Hematopoietic multipotent progenitor cell treated with erythropoietin and hydrocortisone succinate and interleukin-3 and kit ligand, for 4 days (in vitro differentiated cells): ENCODE measurements at places on chromosomes 7 and 10.

DNA sequence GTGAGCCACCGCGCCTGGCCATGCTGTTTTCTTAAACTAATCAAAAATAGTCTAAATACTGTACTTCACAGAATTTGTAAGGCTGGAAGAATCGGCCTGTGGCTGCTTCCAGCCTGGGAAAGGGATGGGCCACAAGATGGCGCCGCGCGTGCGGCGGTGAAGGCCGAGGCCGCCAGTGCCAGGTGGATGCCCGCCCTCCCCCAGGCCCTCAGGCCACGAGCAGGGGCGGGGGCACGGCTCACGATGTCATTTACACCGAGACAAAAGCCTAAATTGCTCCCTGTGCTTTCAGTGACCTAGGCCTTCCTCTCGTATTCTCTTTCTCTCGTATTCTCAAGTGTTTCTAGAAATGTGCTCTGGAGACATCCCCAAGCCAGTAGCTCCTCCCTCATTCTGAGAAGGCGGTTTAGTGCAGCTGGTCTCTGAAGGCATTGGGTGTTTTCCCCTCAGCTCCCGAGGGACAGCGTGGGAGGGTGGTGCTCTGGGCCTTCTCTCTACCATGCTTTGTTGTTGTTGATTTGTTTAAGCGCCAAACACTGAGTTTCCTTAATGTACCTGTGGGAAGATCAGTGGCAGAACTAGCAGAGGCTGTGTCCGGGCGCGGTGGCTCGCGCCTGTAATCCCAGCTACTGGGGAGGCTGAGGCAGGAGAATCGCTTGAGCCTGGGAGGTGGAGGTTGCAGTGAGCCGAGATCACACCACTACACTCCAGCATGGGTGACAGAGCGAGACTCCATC lies 68.4 kb downstream of the CDC123 start:
- peak; percentile 91 for DNase-seq

GRCh38 chr7:107742678-107743566 lies 1.0 kb upstream of the CBLL1 start:
- peak; percentile 83 for DNase-seq

GRCh38 chr10:128884496-128885072 lies 582.5 kb upstream of the MGMT start:
- DNase-seq, result no peak

GRCh38 chr7:5625938-5626337 lies 155.5 kb downstream of the RNF216 start:
- DNase-seq, result no peak

DNA sequence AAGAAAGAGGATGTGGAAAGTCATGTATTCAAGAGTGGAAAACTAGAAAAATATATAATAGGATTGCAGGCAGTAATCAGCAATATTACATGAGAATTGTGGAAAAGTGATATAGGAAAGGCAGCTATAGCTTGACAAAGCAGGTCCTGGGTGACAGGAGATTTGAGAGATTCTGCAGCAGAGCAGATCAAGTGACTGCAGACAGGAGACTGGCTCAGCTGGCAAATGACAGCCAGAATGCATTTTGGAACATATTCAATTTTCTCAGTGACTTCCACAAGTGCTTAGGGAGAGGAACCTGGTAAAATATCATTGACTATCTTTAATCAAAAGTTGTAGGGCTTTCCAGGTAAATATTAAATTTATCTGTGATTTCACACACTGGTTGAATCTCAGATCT lies 260.5 kb upstream of the CACNA2D1 start:
- DNase-seq, result no peak

DNA sequence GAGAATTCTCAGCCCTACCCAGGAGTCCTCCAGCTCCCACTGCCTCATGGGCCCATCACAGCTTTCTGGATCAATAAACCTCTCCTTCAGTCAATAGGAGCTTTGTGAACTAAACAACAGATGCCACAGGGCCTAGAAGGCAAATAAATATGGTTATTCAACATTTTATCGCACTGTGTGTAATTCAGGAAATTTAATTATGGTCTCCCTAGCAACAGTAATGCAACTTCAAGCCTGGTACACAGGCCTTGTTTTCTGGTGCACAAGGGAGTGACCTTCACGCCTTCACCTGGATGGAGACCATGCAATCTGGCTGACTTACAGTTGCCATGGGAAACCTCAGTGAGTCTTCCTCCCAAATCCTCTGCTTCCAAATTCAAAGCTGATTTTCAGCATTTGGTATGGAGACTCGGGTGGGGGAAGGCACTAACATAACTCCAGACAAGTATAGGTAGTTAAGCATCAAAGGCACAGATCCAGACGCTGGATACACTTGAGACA lies 441.0 kb upstream of the NPVF start:
- DNase-seq, result no peak

DNA sequence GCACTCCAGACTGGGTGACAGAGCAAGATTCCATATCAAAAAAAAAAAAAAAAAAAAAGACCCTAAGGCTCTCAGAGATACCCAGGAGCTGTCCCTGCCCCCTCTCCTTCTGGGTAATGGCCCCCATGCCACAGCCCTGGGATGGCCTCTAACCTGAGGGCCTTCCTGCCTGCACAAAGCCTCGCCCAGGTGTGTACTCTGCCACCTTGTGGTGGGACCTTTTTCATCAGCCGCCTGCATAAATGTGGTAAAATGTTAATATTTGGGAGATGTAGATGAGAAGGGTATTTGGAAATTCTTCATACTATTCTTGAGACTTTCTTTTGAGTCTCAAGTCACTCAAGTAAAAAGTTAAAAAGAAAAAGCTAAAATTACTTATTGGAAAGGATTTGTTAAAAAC lies 46.3 kb upstream of the RNF216 start:
- DNase-seq, result peak; percentile 55

DNA sequence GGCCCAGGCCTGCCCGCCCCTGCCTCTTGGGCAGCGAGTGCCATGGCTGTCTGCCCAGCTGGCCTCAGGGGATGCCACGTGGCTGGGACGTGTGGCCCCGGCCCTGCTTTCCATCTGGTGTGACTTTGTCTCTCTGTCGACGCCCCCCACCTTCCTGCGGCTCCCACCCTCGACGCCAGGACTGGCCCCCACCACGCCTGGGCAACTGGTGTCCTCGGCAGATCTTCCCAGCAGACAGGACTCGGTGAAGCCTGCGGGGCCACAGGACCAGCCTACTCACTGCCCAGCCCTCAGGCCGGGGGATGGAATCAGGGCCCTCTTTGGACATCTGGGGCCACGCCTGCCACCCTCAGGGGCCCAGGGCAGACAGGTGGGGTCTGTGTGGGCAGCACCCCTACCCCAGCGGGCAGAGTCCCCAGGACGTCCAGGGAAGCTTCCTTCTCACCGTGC lies 55.1 kb downstream of the UNCX start:
- no peak for DNase-seq

DNA sequence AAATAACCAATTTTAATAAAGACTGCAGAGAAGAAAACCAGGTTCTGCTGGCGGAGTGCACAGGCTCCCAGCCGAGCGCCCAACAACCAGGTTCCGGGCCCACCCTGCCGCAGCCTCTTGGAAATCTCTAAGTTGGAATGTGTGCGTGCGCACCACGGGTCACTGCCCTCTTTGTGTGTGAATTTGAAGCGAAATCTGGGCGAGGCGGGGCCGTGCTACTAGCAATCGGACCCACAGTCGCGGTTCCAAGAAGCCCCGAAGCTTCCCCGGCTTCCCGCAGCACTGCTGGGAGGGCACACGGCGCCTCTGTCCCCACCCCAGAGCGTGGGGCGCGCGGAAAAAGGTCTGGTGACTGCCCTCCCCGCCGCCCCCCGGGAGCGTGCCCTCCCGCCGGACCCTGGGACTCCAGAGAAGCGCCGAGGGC lies 666 bp upstream of the MAP3K8 start:
- DNase-seq, result peak; percentile 81

- no peak for DNase-seq
Observed at GRCh38 chr7:101116898-101117297, 10.0 kb upstream of the SERPINE1 start.

GRCh38 chr10:32182476-32182875 lies 126.3 kb upstream of the KIF5B start:
- DNase-seq, result no peak

DNA sequence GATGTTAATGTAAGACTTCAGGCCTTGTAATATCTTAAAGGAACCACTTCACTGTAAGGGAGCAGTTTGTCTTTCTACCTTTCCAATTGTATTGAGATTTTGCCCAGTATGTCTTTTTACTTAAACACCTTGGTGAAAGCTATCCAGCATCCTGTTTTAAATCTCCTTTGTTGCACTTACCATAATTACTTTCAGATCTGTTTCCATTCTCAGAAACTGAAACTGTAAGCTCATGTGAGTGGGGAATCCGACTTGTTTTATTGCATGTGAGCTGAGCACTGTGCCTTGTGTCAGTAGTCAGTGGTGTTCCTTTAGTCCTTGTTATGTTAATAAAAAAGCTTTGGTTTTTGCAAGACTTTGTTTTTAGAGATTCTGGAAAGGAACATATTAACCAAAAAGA lies 42.2 kb downstream of the BMPR1A start:
- DNase-seq, result no peak

DNA sequence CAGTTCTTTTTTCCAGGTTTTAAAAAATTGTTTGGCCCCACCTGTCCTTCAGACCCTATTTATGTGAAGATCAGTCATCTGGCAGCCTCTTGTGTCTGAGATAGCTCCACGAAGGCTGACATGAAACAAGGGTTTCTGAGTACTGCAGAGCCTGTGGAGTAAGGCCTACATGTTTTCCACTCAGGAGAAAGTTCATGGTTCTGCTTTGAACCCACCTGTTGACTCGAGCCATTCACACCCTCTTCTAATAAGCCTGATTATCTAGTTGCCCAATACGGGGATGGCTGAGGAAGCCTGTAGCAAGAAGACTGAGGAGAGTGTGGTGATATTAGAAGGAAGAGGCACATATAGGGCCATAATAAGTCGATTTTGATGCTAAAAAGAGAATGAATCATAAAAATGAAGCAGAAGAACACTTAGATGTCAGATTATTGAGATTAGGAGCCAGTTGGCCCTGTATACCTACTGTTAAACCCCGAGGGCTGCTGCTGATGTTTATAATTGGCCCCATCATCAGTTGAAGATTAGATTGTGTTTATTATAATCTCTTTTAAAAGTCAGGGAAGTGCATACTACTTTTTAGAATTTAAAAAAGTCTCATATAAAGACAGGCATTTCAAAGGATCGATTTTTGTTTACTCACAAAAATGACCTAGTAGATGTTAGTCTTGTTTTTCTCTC lies 109.4 kb downstream of the CDK14 start:
- no peak for DNase-seq

GRCh38 chr7:134740376-134740775 lies 39.1 kb upstream of the CALD1 start:
- no peak for DNase-seq

DNA sequence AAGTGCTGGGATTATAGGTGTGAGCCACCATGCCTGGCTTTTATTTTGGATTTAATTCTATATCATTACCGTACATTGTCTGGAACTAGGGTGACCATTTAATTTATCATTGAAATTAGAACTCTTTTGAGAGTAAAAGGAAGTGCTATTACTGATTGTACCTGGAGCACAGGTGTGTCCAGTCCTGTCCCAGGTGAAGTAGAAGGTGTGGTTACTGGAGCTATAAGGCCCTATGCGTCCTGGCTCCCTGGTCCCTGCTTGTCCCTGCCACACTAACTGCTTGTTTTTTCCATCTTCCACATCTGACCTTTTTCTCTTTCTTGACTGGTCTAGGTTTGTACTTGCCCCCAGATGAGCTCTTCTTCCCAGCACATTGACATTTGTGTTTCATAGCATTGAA lies 147.0 kb downstream of the PPP1R9A start:
- DNase-seq, result no peak

GRCh38 chr7:91717681-91718470 lies 162.6 kb downstream of the MTERF1 start:
- no peak for DNase-seq

GRCh38 chr10:25048450-25048849 lies 32.0 kb downstream of the THNSL1 start:
- DNase-seq, result no peak

DNA sequence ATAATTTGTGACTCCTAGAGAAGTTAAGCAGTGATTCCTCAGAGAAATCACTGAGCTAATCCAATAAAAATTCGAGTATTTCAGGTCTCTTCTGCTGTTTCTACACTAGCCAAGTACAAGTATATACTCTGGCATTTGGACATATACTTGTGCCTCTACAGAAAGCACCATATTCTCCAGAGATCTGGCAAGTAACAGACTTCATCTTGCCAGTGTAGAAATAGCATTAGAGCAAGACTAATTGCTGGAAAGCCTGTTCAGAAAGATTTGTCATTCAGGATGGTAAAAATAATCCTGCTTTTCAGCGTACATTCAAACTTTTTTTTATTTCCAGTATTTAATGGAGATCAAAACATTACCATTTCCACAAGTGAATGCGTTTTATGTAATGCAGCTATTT lies 410.8 kb upstream of the ETV1 start:
- no peak for DNase-seq

- no peak for DNase-seq
Observed at GRCh38 chr10:47344996-47345870, 2.9 kb upstream of the RBP3 start.

- no peak for DNase-seq
Observed at GRCh38 chr10:22427101-22427500, 81.8 kb downstream of the SPAG6 start.

DNA sequence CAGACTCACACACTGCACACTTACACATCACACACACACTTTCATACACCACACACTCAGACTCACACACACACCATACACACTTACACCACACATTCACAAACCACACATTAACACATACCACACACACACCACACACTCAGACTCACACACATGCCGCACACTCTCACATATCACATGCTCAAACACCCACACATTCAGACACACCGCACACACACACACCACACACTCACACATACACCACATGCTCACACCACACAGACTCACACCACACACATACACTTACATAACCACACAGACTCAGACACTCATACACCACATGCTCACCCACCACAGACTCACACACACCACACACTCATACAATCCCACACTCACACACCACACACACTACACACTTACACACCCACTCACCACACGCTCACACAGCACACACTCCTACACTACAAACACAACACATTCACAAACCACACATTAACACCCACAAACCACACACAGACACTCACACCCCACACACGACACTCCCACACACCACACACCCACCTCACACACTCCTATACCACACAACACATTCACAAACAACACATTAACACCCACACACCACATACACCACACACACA lies 125.4 kb downstream of the EVX1 start:
- DNase-seq, result no peak

DNA sequence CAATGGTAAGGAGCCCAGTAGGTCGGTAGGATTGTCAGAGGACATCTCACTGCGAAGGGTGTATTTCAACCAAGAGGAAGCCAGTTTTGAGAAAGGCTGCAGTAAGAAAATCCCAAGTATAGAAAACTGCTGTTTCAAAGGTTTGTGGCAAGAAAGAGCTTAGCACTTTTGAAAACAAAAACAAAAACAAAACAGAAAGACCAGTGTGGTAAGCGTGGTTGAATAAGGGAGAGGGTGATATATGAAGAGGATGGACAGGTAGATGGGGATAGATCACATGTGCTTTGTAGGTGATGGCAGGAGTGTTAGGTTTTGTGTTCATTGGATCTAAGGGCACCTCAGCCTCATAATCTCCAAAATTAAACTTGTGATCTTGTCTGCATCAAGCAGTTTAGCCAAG lies 141.6 kb upstream of the WNT16 start:
- no peak for DNase-seq
